ENCODE measurements at places on chromosomes 7 and 10.

GRCh38 chr10:119316729-119317097 is 109.3 kb downstream of the GRK5 start:
- DNase-seq: no peak

GRCh38 chr7:80847895-80848294 is 71.0 kb downstream of the SEMA3C start:
- no peak for DNase-seq

DNA sequence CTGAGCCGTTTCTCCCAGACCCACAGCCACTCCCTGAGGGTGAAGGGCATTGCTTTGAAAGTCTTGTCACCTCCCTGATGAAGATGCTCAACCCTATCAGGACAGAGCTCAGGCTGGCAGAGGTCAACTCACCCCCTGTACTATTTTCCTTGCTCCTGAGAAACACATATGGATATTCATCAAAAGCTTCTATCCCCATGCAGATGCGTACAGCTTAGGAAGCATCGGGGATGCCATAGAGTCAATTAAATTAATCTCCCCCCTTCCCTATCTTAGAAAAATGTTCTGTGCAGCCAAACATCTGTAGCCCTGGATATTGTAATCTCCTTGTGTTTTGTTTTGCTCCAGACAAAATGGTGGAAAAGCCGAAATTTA is 67.2 kb downstream of the EMX2 start:
- no peak for DNase-seq

GRCh38 chr10:87706731-87707130 is 47.1 kb downstream of the PAPSS2 start:
- DNase-seq: no peak

DNA sequence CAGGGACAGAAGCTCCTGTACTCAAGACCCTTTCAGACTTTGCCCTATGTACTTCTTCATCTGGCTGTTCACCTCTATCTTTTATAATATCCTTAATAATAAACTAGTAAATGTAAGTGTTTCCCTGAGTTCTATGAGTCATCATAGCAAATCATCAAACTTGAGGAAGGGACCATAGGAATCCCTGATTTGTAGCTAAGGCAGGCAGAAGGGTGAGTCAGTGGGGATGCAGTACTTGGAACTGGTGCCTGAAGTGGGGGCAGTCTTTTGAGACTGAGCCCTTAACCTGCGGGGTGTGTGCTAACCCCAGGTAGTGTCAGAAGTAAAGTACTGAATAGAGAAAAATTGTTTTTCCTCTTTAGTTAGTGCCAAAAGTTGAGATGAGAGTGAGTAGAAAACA is 6.2 kb upstream of the TMEM243 start:
- DNase-seq: no peak

- no peak for DNase-seq
Observed at GRCh38 chr10:69839696-69840345, 38.1 kb downstream of the COL13A1 start.

DNA sequence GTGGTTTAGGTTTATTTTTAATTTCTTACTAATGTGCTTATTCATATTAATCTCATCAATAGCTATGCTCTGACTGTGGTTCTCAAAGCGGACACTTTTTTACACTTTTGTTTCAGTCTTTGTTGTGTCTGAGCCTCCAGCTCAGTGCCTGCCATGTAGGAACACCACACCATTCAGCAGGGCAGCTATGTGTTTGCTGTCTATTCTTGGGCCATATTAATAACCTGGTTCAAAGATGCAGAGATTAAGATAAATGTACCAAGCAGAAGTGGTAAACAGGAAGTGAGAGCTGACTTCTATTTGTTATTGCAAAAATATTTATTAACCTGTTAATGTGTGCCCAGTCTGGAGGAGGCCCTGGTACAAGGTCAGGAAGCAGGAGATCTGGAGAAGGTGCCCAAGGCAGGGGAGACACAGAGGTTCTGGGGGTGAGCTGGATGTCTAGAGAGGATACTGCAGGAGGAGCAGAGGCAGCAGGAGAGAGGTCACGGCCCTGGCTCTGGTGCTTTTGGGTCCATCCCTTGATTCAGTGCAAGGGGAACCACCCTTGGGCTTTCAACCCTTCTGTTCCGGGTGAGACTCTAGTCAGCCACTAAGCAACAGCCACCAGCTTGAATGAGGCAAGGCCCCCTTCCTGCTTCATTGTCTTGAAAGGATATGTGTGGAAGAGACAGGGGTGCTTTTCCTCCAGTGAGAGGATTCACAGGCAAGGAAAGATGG is 1.9 kb downstream of the TBXAS1 start:
- DNase-seq: peak; percentile 39

GRCh38 chr10:133439517-133440461 is 14.0 kb upstream of the SCART1 start:
- no peak for DNase-seq

DNA sequence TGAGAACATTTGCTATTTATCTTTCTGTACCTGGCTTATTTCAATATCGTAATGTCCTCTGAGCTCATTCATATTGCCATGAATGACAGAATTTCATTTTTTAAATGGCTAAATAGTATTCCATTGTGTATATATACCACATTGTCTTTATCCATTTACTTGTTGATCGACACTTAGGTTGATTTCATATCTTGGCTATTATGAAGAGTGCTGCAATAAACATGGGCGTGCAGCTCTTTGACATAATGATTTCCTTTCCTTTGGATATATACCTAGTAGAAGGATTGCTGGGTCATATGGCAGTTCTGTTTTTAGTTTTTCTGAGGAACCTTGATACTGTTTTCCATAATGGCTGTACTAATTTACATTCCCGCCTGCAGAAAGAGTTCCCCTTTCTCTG is 30.2 kb downstream of the NEURL1 start:
- no peak for DNase-seq
